ENCODE measurements at places on chromosomes 4 and X.

DNA sequence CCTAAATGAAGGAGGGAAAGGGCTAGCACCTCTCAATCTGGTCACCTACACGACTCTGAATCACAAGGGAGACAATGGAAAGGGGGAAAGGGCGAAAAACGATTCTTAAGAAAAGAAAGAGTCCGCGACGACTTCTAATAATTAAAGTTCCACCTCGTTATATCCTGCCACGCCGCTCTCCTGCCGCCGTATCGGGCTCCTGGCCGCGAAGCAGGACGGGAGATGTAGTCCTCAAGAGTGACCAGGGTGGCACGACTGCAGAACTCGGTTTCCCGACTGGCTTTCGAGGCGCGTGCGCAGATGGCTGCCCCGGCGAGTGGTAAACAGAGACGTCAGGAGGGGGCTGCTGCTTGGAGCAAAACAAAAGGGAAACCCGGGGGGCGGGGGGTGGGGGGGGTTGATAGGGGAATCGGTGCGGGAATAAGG, at the start of gene FOXO4:
Gene FOXO4 (plus strand): TSS at position 297 of the 426 bp plus-strand sequence. CDS start 678 bp downstream, outside the sequence.
- peak; percentile 27 for DNase-seq

DNA sequence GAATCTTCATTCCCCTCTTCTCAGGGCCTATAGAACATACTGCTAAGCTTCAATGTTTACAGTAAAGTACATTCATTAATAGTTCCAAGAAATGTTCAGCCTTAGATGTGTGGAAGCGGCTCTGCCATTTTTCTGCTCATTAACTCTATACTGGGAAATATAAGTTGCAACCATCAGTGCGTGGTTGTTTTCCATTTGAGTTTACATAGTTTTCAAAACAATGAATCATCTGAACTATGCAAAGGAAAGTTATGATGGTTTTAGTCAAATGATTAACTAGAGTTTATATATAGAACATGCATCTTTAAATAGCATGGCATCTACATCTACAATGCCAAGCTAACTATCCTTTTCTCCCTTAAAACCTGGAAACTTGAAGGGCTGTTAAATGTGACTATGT, 29.6 kb downstream of the LEF1 start:
- no peak for DNase-seq

- no peak for DNase-seq
These were observed 41.4 kb upstream of the CHRDL1 start for GRCh38 chrX:110836982-110837381.

- no peak for DNase-seq
These were observed 678 bp downstream of the BMP3 start for GRCh38 chr4:81030981-81031791.

DNA sequence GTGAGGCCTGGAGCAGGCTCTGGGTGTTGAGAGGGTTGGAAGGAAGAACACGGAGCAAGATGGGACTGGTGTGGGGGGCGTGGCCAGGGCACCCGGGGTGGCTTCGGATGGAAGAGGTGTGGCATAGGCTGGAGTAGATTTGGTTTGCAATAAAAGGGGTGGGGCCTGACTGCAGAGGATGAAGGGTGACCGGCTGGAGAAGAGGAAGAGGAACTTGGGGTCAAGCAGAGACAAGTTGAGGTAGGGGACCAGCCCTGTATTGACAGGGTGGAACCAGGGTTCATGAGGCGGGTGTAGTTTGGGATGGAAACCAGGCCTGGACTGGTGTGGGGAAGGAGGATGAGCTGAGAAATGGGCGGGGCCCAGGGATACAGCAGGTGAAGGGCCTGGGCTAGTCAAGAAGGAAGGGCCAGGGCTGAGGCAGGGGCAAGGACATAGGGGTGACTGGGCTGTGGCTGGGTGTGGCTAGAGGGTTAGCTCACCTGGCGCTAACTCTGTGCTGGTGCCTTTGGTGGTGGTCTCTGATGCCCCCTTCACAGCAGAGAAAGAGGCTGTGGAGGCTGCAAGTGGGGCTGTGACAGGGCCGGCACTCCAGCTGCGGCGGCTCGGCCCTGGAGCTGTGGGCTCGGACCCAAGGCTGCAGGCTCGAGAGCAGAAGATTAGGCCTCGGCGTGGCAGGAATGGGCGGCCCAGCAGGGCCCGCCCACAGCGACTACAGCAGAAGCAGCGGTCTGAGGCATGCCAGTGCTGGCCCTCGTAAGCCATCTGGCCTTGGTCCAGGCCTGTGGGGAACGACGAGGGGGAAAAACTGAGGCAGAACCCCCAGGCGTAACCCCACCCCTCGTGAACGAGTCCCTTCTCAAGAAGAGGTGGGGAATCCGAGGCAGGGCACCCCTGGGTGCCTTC, 5.0 kb downstream of the PLP2 start:
- no peak for DNase-seq

GRCh38 chrX:27186671-27187070, 276.5 kb downstream of the PPP4R3C start:
- DNase-seq = no peak

- DNase-seq = no peak
These were observed 2.2 kb upstream of the TMPRSS11E start for GRCh38 chr4:68445111-68445510.

DNA sequence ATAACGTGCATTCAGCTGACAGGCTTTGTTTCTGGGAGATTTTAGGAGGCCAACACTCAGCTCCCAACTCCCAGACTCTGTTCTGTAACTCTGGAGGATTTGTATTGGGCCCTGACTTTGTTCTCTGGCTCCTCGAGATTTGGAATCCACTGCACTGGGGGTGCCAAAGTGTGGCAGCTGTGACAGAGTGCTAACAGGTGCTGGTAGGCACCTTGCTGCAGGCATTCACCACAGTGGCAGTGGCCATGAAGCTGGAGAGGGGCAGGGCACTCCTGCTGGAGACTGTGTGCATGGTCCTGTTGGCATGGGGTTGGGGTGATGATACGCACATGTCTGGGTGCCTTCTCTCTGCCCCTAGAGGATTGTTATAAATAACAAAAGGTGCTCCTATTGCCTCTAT, 1094.9 kb upstream of the SLIT2 start:
- DNase-seq = no peak

DNA sequence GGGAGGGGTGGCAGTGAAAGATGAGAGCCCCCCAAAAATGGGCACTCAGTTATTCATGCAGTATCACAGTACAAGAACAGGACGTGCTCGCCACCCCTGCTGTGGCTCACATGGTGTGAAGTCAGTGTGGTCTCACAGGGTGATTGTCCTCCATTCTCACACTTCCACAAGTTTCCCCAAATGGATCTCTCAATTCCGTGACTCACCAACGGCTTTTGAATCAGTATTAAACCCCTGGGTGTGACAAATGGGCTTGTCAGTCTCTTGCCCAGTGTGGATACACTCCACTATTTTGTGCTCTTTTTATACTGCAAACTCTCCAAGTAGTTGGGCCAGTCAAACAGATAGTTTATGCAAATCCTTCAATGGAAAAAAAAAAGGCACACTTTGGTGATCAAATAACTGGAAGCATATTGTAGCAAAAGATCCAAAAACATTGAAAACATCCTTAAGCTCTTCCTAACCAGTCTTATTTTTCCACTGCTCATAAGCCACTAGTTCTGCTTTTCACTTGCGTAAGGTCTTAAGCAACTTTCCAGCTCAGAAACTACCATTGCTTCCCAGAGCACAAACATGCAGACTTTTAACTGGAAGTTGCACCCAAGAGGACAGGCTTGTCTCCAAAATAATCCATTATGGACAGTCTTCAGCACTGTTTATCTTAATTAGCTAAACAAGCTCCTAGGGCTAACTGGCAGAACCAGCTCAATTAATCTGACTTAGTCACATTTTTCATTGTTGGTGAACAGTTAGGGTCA, 365.7 kb downstream of the PPP3CA start:
- peak; percentile 77 for DNase-seq

DNA sequence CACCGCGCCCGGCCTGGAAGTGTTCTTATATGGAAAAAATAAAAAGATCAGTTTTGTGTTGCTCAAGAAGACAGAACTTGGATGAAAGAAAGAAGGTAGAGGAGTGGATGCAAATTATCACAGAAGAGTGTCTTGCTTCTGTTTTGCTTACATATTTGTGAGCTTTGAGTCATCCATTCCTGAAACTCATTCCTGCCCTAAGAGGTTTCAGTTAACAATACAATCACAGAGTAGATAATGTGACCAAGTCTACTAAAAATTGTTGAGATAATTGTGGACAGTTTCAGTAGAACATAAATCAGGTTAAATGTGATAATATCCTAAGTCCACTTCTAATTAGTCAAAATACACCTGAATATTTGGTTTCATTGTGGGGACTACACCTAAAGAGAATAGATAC, 26.4 kb upstream of the LRCH2 start:
- DNase-seq = no peak

GRCh38 chr4:183960046-183960420, 54.9 kb downstream of the STOX2 start:
- DNase-seq = no peak

GRCh38 chrX:118717678-118718391, 9.6 kb upstream of the IL13RA1 start:
- no peak for DNase-seq

DNA sequence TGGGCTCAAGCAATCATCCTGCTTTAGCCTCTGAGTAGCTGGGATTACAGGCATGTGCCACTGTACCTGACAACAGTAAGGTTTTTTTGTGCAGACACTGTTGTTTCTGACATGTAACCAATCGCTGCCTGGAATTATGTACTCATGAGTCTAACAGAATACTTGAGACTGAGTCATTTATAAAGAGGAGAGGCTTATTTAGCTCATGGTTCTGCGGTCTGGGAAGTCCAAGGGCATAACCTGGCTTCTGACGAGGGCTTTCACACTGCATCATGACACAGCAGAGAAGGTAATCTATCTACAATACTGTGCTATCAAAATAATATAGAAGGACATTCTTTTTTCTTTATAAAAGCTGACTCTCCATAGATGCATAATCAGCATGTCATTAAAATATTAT, 115.5 kb upstream of the STOX2 start:
- no peak for DNase-seq

DNA sequence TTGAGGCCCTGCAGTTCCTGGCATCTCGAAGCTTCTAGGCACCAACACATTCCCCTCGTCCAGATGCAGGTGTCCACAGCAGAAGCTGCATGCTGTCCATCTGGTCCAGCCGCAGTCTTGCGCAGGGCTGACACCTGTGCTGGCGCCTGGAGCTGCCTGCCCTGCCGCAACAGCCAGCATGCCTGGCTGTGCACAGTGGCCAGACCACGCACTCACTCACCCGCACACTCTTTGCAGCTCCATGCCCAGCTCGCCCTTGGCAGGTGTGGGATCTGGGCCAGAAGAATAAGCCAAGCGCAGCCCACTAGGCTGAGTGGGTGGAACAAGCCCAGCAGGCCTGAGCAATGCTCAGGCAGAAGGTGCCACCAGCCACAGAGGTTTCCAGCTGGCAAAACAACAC, 125.6 kb downstream of the PARM1 start:
- no peak for DNase-seq

DNA sequence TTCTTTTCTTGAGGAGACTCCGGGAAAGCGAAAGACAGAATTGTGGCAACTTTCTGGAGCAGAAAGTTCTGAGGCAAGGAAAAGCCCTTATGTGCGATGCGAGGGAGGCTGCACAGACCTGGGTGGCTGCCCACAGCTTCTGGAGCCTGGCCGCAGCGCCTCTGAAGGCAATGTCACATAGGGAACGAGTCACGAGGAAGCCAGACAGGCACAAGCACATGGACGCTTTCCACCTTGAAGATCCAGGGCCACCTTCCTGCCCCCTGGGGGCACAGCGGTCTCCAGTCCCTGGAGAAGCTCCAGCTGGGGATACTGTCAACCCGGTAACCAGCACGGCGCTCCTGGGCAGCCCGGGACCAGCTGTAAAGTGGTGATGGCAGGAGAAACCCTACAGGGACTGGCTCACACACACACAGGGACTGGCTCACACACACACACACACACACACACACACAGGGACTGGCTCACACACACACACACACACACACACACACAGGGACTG, 69.8 kb downstream of the MTNR1A start:
- no peak for DNase-seq

GRCh38 chrX:100263650-100264049, 146.4 kb downstream of the PCDH19 start:
- DNase-seq = no peak

- peak; percentile 70 for DNase-seq
These were observed 340.9 kb upstream of the CTSO start for GRCh38 chr4:156294577-156294976.

- DNase-seq = no peak
These were observed 2.3 kb downstream of the SH3TC1 start for GRCh38 chr4:8201321-8201781.

GRCh38 chrX:23332101-23332887, 2.4 kb upstream of the PTCHD1 start:
- DNase-seq = no peak

GRCh38 chrX:69741721-69742120, 125.8 kb downstream of the EDA start:
- DNase-seq = no peak

DNA sequence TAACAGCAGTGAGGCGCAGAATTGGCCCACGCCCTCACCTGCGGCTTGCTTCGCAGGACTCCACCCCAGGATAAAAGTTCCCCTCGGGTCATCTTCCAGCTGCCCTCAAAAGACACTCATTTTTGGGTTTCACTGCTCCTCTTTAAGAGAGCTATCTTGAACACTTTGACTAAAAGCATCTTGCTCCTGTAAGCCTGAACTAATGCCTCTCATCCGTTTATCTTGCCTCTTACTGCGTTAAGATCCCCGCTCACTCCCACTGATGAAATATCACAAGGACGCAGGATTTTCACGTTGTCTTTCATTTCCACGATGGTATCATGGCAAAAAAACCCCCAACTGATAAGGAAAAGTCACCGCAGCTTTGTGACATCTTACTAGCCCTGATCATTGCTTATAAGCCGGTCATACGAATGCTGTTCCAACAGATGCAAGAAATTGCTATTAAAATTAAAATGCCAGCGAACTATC, 591 bp upstream of the ACSL4 start:
- no peak for DNase-seq

GRCh38 chr4:124940387-124940786, 227.9 kb upstream of the ANKRD50 start:
- peak; percentile 87 for DNase-seq

GRCh38 chrX:12965131-12965940, 9.6 kb upstream of the TMSB4X start:
- no peak for DNase-seq
